Epithelial cell of proximal tubule (primary cell): ENCODE measurements at places on chromosomes 16 and 17. TPM values are rescaled to one million over a fixed set of nuclear protein-coding genes. Genes with fewer than 3 reads are reported as not detected.

Gene CCL13
- not detected in 2 replicates for total RNA-seq

Gene KRT15
- 4.6 and 15.6 TPM in 2 replicates for total RNA-seq

DNA sequence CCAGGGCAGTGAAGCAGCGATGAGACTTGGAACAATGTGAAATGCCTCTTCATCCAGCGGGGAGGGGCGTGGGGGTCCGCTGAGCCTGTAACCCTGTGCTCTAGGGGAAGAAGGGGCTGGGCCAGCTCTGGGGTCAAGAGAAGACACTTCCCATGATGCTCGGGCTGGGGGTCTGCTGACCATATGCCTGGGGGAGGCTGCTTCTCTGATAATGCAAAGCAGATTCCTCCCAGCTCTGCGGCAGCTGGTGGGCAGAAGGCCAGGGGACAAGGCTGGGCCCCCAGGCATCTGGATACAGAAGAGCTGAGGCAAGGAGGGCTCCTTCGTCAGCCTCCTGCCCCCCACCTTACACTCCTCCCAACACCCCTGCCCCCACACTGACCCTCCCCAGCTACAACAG lies 24.7 kb downstream of the NGFR start:
- DNase-seq, result no peak

DNA sequence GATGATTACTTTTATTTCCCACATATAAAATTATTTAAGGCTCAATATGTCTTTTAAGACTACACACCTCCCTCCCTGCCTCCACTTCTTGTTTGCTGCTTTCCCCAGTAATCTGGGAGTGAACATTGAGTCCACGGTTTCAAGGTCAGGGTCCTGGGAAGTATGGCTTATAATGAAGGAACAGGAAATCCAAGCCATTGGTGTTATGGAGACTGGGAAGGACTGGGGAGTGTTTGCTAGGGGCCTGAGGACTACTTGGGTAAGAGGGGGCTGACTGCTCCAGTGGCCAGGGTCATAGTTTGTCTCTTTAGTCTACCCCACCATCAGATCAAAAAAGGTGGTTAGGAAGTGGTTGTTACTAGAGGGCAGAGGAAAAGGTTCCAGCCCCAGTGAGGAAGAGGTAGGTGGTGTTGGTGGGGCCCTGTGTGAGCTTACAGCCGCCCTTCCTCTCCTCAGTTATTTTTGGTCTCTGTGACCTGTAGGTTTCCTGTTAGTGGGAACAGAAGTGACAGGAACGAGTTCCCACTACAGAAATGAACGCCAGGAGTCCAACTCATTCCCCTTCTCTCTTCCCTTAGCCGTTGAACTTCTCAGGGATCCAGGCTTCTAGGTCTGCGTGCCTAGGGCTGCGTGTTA lies 742 bp upstream of the SLC16A13 start:
- no peak for DNase-seq

DNA sequence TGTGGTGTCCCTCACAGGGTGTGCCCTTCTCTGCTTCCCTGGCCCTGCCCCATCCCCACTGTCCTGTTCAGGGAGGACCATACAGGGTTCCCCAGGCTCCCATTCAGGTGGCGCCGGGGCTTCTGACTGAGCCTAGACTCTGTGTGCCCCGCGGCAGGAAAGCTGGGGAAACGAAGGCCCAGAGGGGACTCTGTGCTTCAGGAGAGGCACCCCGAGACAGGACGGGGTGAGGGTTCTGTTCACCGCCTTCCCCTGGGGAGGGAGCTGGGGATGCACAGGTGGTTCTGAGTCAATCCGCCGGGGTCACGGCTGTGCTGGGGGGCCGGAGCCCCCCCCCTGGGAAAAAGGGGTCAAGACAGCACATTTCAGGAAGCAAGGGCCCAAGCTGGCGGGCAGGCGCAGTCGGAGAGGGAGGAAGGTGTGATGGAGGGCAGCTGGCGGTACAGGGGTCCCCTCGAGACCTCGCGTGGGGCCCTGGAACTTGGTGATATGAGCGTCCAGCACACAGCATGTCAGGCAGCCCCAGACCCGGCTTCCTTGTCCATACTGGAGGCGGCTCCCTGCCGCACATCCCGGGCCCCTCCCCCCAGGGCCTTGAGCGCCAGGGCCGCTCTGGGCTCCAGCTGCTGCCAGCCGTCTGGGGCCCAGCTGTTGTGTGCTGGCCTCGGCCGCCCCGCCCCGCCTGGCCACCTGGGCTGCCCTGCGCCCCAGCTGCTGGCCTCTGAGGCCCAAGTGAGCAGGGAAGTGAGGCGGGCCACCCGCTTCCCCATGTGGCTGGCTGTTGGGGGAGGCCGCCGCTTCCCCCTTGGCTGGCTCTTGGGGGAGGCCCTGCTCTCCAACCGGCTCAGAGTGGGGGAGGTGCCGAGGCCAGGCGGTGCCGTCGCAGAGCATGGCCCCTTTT lies 5.6 kb upstream of the NOTUM start:
- DNase-seq, result no peak
